ENCODE measurements at places on chromosomes 16 and 17. TPM values are rescaled to one million over a fixed set of nuclear protein-coding genes. Genes with fewer than 3 reads are reported as not detected.
A peak's percentile ranks its signal among the peaks of the same experiment; 100 is the strongest.

GRCh38 chr16:14249291-14250032, 178.3 kb downstream of the MRTFB start:
- peak; percentile 26 for DNase-seq

DNA sequence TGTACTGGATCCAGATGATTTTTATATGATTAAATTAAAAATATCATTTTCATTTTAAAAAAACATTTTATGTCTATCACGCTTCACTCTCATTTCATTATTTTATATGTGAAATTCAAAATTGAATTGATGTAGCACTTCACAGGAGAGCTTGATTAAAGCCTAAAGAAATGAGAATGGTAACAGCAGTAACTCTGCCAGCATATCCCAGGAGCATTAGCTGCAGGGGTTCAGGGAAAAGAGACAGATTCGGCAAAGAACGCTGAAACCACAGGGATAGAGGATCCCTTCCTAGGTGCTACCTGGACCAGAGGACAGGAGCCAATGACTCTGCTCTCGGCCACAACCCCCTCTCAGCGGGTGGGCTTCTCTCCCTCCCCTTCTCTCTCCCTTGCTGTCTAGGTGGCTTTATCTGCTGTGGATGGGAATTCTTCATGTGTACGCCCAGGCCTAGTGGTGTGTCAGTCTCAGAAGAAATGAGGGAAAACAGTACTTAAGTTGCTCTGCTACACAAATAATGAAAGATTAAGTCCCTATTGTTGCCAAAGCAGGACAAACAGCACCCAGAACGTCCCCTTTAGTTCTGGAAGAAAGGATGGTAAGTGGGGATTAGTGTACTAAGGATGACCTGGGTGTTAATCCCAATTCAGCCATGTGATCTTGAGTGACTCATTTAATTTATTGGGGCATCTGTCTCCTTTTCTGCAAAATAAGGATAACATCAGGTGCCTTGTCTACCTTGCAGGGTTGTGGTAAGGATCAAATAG, 123.3 kb downstream of the CDK5R1 start:
- DNase-seq, result no peak

DNA sequence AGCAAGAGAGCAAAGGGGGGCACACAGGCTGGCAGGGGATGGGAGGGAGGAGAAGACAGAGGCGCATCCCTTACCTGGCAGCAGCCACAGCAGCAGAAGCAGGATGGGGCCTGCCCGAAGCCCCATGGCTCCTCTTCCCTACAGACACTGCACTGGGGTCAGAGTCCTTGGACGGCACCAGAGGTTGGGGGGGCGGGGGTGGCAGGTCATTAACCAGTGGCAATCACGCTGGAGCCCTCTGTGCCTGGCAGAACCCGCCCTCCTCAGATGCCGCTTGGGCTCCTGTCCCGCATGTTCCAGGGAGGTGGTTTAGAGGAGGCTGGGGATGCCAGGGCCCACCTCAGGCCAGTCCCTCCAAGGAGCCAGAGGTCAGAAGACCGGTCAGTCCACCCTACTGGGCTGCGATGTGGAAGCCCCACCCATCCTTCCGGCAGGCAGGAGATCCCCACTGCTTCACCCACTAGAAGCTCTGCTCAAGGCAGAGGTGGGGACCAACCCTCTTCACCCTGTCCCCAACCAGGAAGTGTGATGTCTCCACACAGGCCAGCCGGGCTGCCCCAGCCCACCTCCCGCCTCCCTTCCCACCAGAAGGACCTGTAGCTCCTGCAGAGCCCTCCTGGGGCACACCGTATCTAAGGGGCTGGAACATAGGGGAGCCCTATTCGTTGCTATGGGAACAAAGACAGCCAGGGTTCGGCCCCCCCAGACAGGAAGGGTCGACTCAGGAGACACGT, 11.7 kb downstream of the ZG16B start:
- DNase-seq, result no peak

- DNase-seq, result no peak
These were observed 34.7 kb upstream of the NGFR start for GRCh38 chr17:49460401-49460800.

GRCh38 chr16:75485230-75486013, 9.8 kb downstream of the CHST6 start:
- no peak for DNase-seq

DNA sequence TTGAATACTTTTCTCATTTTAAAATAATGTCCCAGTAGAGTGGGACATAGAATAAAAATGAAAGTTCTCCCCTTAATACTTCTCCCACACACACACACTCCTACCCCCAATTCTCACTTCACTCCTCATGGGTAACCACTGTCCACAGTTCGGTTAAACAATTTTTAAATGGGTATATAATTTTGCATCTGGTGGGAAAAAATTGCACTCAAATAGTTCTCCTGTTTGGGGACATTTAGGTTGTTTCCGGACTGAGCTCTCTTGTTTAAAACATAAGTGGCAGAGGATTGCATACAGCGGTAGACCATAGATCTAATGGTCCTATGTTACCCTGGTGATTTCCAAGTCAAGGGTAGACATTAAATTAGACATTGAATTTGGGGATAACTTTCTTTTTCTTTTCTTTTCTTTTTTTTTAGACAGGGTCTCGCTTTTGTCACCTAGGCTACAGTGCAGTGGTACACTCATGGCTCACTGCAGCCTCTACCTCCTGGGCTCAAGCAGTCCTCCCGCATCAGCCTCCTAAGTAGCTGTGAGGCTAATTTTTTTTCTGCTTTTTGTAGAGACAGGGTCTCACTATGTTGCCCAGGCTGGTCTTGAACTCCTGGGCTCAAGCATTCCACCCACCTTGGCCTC, 138.3 kb downstream of the SOCS1 start:
- no peak for DNase-seq

PRR15L gene
- total RNA-seq, result 109 TPM

CTRB2 gene
- total RNA-seq, result 26.7 TPM

TAT gene
- total RNA-seq, result 2.5 TPM

CHST4 gene
- total RNA-seq, result 586 TPM

TBX2 gene
- 33.9 TPM for total RNA-seq

ERN2 gene
- 197 TPM for total RNA-seq
